Stimulated activated CD4-positive, alpha-beta T cell treated with anti-CD3 and anti-CD28 coated beads, Interleukin-2, amount 100 ng/mL, for 48 hours (primary cell): ENCODE measurements at places on chromosomes 6 and 20.

GRCh38 chr20:20370094-20370575 lies 2.2 kb downstream of the INSM1 start:
- DNase-seq = no peak

DNA sequence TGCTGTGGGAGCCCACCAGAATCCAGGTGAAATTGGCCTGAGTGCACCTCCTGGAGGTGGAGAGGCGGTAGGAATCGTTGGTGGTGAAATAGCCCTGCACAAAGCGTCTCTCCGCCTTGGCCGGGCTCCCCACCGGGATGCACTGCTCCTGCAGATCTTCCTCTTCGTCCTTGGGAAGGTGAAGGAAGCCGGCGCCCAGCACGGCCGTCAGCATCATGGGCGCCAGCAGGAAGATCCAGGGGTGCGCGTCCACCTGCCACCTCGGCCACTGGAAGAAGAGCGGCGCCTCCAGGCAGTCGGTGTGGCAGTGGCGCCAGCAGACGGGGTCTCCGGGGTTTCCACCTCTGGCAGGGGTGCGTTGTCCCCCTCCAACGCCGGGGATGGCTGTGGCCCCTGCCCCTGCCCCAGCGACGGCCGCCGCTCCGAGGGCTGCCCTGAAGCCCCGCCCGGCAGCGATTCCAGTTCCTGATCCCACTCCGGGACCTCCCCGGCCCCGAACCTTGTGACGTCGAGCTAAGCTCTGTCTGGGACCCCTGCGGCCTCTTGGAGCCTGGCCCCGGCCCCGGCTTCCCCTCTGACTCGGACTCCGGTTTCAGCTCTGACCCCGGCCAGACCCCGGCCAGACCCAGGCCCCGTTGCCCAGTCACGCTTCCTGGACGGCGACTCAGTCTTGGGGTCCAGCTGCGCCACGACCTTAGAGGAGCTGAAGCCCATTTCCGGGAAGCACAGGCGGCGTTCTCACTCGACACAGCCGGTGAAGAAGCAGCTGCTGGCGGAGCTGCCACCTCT lies 91.9 kb downstream of the CD164 start:
- DNase-seq = no peak

DNA sequence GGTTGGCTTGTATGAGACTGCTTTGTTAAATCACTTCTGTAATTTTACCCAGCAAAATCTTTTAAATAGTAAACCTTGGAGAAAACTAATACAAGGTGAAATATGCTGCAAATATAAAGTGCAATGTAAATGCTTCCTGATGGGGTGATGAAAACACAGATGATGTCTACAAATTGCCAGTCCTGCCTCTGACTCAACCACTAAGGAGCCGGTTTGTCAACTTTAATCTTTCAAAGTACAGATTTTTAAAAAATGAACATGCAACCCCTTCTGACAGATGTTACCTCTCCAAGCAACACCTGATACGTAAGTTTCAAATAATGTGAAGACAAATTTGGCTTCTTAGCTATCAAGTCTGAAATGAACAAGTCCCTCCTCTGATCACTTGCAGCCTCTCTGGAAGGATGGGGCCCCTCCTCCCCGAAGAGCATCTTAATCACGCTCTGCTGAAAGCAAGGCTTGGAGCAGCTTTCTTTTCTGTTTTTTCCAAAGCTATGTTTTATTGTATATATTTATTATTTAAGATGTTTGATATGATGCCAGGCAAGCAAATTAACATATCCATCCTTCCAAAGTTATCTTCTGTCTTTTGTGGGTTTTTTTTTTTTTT lies 196.0 kb downstream of the MYLK4 start:
- DNase-seq = no peak

DNA sequence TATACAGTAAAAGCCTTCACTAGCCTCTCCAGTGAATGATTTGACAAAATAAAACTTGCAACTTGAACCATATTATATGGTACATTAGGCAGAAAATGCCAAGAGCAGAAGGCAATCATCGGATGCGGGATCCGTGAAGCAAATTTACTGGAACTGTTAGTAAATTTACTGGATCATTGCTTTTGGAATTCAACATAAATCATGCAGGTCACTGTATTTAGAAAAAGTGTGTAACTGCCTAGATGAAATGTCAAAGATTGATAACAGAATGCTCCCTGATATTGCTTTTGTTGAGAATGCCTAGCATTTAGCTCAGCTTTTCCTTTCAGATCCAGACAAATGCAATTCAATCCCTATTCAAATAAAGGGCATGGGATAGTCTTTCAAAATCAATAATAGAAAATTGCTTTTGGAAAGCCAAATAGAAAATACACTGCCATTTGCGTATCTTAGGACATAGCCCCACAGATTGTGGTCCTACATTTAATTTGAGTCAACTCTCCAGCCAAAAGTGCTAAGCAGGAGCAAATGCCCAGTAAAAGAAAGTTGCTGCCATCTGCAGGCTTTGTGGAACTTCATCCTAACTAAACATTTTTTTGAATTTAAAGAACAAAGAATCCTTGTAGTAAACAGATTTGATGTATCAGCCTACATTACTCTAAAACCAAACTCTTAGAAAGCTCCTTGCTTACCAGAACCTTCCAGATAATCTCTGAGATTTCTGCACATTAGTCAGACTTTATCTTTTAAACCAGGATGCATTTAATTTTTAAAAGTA lies 109.5 kb upstream of the HSF2 start:
- DNase-seq = no peak

GRCh38 chr6:11324453-11325015 lies 92.1 kb upstream of the NEDD9 start:
- peak; percentile 42 for DNase-seq

- no peak for DNase-seq
Measured at GRCh38 chr6:143596866-143597265, 80.9 kb upstream of the PHACTR2 start.

- no peak for DNase-seq
Measured at GRCh38 chr6:74114428-74114827, 418.4 kb downstream of the CD109 start.

GRCh38 chr6:12440981-12441380 lies 150.8 kb downstream of the EDN1 start:
- DNase-seq = no peak

DNA sequence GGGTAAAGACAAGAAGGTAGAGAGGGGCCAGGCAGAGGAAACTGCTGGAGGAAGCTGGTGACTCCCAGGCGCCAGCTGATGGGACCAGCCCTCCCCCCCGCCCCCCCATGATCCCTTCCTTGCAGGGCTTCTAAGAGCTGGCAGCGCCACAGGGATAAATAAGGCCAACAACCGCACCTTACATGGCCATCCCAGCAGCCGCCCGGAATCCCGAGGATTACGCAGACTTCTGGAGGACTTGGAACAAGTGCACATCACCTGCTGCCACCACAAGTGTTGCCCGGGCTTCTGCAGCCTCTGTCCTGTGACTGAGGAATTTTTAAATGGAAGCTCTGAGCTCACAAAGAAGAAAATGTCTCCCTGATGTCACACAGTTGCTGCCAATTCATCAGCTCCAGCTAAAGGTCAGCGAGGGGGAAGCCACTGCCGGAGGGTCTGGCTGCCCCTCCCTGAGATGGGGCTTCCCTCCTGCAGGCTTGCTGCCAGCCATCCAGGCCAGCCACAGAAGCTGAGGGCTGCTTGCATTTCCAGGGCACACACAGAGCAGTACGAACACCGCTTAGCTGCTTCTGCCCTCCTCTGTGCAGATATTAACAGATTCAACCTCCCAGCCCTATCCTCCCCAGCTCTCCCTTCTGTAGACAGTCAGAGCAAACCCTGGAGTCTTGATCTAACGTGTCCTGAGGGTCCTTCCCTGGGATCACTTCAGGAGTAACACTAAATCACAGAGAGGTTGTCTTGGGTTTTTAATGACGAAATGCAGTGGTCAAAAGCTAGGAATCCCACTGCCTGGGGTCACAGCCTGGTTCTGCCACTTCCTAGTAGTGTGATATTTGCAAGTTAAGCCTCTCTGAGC lies 38.6 kb upstream of the PIM1 start:
- no peak for DNase-seq
